Gastrocnemius medialis (tissue), 4 donors: ENCODE measurements at places on chromosomes 6 and 20.

GRCh38 chr20:62770111-62770910, 26.0 kb upstream of the MRGBP start:
- H3K4me1 ChIP-seq: no peaks in the 10 kb centered on the region
- H3K27ac ChIP-seq: no peak overlapping the region
- H3K4me3 ChIP-seq: no peak overlapping the region
- peaks cover 40% of the 10 kb centered on the region for H3K27me3 ChIP-seq
- DNase-seq: no peak
- no peaks in the 10 kb centered on the region for H3K36me3 ChIP-seq

DNA sequence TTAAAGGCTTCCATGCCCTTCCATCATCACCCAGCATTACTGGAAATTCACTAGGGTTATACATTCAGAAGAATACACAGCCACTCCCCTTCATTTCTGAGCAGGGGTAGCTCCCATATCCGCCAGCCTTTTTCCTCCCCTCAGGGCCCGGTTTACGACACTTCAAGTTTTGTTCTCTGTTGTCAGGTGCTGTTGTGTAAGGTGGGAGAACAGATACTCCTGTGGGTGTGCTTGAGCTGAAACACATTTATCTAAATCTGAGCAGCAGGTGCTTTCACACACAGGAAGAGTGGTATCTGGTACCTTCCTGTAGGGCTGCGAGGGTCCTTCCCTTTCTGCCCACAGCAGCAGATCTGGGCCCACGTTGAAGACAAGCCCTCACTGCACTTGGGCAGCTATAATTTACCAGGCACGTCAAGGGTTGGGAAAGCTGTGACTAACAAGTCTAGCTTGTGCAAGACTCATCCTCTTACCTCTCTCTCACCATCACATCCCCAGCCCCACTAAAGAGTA, 215.8 kb upstream of the RREB1 start:
- H3K27ac ChIP-seq: peak overlapping the region; percentile 93
- H3K4me1 ChIP-seq: peaks cover 44% of the 10 kb centered on the region
- no peaks in the 10 kb centered on the region for H3K36me3 ChIP-seq
- peak; percentile 80 for DNase-seq

DNA sequence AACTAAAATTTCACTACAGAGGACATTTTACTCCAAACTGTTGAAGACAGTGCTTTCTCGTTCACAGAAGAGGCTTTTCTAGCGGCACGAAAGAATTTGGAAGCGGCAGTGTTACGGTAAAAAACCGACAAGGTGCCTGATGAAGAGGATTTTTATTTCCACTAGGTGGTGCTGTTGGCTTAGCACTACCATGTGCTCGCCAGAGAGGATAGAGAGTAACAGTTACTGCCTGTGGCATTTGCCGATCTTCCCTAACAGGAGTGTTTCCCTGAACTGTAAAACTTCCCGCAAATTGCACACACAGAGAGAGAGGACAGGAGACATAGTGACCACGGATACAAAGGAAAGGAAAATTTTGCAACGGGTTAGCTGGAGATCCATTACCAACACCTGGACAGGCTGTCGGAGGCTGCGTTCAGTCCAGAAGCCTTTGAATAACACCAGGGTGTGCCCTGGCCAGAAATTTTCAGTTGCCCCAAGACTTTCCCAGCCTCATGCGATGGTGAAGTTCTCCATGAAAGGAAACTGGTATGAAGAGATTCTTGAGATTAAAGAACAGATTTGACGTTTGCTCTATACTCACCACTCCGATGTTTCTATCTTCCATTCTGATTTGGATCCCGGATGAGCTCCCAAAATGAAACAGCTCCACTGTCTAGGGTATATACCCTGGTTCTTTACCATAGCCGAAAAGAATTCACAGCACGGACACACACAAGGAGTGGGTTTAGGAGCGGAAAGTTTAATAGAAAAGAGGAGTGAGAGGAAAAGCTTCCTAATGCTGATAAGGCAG, 48.1 kb downstream of the HLA-DPB1 start:
- no peak for DNase-seq
- H3K4me1 ChIP-seq: no peaks in the 10 kb centered on the region
- H3K36me3 ChIP-seq: no peaks in the 10 kb centered on the region
- no peaks in the 10 kb centered on the region for H3K27me3 ChIP-seq
- no peak overlapping the region for H3K4me3 ChIP-seq
- H3K27ac ChIP-seq: no peak overlapping the region

- no peak overlapping the region for H3K4me3 ChIP-seq
- no peak for DNase-seq
- H3K4me1 ChIP-seq: peaks cover 41% of the 10 kb centered on the region
- H3K36me3 ChIP-seq: no peaks in the 10 kb centered on the region
These were observed 60.7 kb downstream of the FAM120B start for GRCh38 chr6:170367241-170367640.

GRCh38 chr20:45419188-45420091, 3.5 kb downstream of the PIGT start:
- H3K27ac ChIP-seq: peak overlapping the region; percentile 26
- H3K36me3 ChIP-seq: peaks cover 54% of the 10 kb centered on the region
- no peak overlapping the region for H3K4me3 ChIP-seq
- no peaks in the 10 kb centered on the region for H3K27me3 ChIP-seq

GRCh38 chr6:135182071-135183001, 1.2 kb downstream of the MYB start:
- peak overlapping the region; percentile 48 for H3K4me3 ChIP-seq
- H3K4me1 ChIP-seq: peaks cover 22% of the 10 kb centered on the region
- H3K27ac ChIP-seq: no peak overlapping the region
